ENCODE measurements at places on chromosomes 12 and 14.

GRCh38 chr14:27739657-27740156 lies 1026.9 kb upstream of the FOXG1 start:
- DNase-seq = no peak

DNA sequence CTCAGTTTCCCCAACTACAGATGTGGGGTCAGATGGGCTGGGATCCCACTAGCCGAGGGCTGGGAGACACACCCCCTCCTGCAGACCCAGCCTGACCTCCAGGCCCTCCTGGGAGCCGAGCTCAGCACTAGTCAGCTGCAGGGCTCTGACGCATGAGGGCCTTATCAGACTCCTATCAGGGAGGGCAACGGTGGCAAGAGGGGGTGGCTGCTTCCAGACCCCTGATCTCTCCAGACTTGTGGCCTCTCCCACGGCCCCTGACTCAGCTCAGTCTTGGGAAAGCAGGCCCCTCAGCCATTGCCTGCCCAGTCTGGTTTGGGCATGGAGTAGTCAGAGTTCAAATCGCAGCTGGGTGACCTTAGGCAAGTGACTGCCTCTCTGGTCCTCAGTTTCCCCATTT lies 2.5 kb downstream of the RASAL1 start:
- peak; percentile 79 for DNase-seq

DNA sequence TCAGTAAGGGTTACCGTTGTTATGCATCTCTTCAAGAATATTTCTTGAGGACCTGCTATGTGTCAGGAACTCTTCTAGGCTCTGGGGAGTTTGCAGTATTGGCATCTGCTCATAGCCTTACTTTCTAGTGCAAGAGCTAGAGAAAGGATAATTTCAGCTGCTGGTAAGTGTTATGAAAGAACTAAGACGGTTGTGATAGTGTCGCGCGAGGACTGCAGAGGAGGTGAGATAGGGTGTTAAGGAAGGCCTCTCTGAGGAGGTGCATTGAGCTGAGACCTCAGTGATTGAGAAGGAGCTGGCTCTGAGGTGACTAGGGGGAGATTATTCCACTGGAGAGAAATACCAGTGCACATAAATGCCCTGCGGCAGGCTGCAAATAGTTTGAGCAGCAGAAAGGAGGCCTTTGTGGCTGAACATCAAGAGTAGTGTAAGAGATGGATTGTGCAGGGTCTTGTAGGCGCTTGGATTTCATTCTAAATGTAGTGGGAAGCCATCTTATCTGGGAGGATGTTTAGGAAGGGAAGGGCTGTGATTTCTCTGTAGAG lies 824 bp downstream of the DDX55 start:
- DNase-seq = no peak

DNA sequence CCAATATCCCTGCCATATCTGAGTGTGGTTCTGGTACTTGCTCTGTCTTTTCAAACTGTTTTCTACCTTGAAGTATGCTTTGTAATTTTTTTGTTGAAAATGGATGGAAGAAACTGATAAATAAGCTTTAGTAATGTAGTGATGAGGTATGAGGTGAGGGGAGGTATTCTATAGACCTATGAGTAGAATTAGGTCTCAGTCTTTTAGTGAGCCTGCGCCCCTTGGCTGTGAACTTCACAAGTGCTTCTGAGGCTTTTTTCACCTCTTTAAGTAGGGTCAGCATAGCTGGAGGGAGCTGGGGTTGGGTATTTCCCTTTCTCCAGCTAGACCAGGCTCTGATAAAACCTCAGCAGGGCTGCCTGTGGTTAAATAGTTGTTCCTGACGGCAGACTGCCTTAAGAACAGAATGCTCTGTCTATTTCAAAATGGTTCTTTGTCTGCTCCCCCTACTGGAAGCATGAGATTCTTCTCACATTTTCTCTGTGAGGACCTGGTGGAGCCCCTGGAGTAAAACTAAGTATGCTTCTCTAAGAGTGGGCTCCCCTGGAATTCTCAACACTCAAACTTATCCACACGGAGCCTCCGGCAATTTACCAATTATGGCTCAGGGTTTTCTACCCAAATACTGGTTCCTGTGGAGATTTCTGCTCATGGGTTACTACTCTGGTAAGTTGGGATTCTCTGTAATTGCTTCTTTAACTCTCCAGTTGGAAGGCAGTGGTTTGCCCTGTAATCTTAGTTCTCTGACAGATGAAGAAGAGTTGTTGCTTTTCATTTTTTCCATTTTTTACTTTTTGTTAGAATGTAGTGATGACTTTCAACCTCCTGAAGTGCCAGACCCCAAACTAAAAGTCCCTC lies 13.1 kb downstream of the KRT5 start:
- DNase-seq = peak; percentile 88

Measured in islet precursor cell (in vitro differentiated cells).